ENCODE measurements at places on chromosomes 1 and 21.

GRCh38 chr1:18953731-18954231 is 2.7 kb downstream of the IFFO2 start:
- DNase-seq = no peak

GRCh38 chr21:23695443-23695842 is 1911.8 kb downstream of the MRPL39 start:
- no peak for DNase-seq

DNA sequence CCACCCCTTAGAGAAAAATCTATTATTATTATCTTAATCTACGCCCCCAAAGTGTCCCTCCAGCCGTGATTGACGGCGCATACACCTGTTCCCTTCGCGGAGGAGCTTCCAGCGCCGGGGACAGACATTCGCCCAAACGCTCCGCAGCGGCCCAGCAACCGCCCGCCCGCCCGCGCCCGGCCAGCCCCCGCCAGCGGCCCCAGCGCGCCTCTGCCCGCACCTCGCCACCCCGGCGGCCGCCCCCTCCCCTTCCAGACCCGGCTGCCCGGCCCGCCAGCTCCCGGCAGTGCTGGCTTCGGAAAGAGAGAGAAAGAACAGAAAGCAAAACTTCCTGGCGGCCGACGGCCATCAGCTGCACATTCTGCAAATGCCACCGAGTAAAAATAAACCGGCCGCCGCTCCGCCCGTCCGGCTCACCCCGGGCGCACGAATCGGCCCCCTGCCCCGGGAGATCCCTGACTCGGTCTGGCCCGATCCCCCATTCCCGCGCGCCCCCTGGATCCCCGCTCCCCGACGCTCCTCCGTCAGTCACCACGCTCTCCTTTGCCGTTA is 1.6 kb downstream of the CASZ1 start:
- no peak for DNase-seq

- DNase-seq = no peak
Measured at GRCh38 chr1:153357076-153357852, 390 bp upstream of the S100A9 start.

DNA sequence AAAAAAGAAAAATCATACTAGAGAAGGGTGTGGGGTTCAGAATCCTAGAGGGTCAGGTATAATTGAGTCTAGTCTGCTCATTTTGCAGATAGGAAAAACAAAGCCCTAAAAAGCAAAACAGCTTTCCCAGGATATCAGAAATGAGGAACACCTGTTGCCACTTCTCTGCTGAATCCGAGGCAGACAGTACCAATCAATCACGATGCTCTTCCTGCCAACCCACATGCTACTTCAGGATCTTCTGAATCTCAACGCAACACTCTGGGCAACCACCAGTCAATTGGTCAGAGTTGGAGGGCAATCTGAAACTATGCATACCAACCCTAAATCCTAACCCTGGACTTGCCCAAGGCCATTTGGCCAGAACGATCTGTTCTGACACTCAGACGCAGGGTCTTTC is 128.3 kb downstream of the EPHB2 start:
- DNase-seq = no peak

GRCh38 chr1:45355683-45356082 is 15.4 kb upstream of the MUTYH start:
- DNase-seq = no peak

GRCh38 chr1:26029864-26030481 is 8.4 kb downstream of the EXTL1 start:
- no peak for DNase-seq

DNA sequence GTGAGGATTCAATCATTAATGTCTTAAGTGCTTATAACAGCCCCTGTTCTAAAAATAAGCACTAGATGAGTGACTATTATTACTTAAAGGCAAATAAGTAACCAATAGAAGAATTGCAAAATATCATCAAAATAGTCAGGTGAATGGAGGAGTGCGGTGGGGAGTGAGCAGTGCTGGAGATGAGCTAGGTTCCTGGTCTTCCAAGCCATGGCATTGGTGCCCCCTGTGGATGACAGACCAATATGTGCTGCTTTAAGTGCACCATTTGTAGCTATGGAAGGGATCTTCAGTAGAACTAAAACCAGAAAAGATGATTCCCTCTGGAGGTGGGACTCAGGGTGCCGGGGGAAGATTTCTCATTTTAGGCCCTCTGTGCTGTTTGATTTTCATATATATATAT is 46.1 kb upstream of the SLC30A1 start:
- DNase-seq = no peak

DNA sequence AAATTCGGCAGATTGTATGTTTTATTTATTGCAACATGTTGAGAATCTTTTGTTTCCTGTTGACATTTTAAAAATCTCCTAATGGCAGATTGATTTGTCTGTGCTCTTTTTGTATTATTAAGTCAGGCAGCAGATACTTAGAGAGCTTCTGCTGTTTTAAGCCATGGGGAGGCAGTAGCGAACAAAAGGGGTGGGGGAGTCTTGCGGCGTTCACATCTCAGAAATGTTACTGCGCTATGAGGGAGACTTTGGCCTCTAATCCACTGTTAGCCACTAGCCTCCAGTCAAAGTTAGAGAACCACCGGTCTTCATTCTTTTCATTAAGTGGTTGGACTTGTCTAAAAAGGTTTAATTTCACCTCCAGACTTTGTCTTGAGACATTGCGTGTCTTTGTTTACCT is 93.6 kb downstream of the DYRK1A start:
- no peak for DNase-seq

DNA sequence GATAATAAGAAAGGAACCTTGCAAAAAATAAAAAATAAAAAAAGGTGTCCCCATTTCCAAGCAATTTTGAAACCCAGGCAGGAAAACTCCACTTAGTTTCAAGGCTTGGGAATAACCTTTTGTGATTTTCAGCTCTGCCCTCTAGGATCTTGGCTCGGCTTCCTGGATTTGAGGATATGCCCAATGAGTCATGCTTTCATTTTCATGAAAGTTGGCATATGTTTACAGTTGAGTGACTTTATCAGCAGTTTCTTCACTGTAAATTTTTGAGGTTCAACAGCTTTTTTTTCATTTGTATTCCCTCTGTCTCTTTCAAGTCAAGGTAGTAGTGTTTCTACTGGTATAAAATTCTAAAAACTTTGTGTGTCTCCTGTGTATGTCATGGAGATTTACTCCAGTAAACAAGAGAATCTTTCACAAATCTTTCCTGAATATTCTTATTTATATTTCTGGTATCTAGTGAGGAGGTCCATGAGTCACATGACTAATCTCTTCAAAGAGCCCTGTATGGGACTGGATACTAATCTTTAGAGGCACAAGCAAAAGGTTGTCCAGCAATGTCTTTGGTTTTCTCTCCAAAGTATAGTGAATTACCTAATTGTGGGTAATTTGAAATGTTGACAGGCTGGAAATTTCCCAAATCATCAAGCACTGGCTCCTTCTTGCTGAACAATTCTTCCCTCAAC is 335.3 kb downstream of the BRINP2 start:
- no peak for DNase-seq

- no peak for DNase-seq
Measured at GRCh38 chr1:215890438-215890837, 323.3 kb downstream of the KCTD3 start.

GRCh38 chr1:101008229-101008834 is 17.3 kb downstream of the DPH5 start:
- no peak for DNase-seq

- DNase-seq = no peak
Measured at GRCh38 chr1:26239936-26240335, 5.9 kb downstream of the CEP85 start.

Measured in stimulated activated CD8-positive, alpha-beta memory T cell treated with anti-CD3 and anti-CD28 coated beads, Interleukin-2, amount 100 ng/mL, for 48 hours (primary cell).